ENCODE measurements at places on chromosomes 6 and 20.
A peak's percentile ranks its signal among the peaks of the same experiment; 100 is the strongest.

DNA sequence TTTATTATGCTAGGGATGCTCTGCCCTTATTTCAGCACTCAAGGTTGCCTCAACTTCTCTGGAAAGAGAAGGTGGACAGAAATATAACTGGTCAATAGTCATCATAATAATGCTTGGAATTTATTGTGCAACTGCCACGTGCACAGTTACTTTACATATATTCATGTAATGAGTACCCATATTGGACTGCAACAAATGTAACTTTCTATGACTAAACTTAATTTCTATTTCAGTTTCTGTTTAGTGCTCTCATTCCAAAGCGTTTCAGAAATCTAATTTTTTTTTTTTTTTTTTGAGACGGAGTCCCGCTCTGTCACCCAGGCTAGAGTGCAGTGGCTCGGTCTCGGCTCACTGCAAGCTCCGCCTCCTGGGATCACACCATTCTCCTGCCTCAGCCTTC, 28.3 kb upstream of the CD83 start:
- no peak for DNase-seq

GRCh38 chr6:51814418-51814817, 273.0 kb downstream of the PKHD1 start:
- no peak for DNase-seq

GRCh38 chr20:32971703-32972161, 32.5 kb downstream of the SUN5 start:
- DNase-seq = peak; percentile 40

DNA sequence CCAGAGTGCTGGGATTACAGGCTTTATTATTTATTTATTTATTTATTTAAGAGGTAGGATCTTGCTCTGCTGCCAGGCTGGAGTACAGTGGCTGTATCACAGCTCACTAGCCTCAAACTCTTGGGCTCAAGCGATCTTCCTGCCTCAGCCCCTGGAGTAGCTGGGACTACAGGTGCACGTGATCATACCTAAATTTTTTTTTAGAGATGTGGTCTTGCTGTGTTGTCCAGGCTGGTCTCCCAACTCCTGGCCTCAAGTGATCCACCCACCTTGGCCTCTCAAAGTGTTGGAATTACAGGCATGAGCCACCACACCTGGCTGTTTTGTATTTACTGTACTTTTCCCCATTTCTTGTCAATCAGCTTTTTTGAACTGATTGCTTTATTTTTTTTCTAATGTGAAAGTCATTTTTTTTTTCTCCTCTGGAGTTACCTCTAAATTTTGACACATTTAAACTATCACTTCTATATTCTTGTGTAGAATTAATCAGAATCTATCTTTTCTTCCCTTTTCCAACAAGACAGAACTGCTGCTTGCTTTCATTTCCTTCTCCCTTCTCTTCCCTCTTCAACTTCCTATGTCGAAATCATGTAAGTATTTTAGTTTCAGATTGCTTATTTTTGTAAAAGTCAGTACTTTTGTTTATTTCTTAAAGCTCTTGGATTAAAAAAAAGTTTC, 12.0 kb downstream of the PANK2 start:
- DNase-seq = no peak

DNA sequence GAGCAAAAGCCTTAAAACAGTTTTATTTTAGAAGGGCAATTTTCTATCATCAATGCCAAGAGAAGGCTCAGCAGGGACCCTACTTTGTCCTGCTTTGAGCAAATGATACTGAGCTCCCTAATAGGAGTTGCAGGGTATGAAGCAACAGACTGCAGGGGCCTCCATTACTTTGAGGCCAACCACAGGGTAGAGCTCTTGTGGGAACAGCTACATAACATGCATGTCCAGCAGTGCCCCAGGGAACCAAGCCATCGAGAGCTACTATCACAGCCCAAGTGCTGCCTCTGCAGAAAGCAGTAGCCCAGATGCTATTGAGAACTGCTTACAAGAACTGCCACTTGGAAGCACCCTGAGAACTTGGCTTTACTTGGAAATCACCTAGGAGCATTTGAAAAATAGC, 222.1 kb downstream of the LAMA2 start:
- DNase-seq = no peak

DNA sequence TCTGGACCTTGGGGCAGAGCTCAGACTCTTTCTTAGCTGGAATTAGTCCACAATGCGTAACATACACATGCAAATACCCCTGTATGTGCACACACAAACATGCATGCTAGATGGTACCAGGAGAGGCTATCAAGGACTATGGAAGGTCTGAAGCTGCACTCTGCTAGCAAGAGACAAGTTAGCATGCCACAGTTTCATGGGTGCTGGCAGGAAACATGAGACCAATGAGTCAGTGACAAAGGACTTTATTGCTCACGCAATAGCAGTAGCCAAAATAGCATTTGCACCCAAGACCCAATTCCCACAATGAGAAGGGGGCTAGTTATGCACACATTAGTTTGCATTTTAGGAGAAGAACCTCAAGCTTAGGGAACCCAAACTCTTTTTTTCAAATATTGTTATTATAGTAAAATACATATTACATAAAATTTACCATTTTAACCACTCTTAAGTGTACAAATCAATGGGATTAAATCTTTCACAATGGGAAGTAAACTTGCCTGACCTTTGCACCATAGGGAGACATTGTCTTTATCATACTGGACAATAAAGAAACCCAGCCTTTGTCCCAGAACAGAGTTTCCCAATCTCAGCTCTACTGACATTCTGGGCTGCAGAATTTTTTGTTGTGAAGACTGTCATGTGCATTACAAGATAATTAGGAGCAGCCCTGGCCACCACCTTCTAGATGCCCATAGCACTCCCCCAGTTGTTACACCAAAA, 69.1 kb downstream of the NRSN1 start:
- no peak for DNase-seq

DNA sequence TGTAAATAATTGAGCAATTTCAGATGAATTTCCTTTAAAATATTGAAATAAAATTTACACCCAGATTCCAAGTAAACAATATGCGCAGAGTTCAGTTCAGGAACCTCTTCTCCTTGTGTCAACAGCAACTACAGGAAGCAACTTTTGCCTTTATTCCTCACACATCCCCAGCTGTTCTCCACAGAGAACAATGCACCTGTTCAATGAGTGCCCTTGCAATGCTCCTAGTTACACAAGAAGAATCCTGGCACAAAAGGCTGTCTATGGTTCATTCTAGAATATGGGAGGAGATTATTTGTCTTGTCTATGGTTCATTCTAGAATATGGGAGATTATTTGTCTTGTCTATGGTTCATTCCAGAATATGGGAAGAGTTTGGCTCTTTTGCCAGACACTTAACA, 454.9 kb downstream of the BTBD3 start:
- no peak for DNase-seq

GRCh38 chr20:63863798-63864544, 1.1 kb upstream of the TPD52L2 start:
- peak; percentile 82 for DNase-seq

GRCh38 chr20:36623444-36623843, 17.9 kb downstream of the RAB5IF start:
- no peak for DNase-seq

- DNase-seq = peak; percentile 69
These were observed 31.4 kb downstream of the HIVEP2 start for GRCh38 chr6:142913511-142914047.

DNA sequence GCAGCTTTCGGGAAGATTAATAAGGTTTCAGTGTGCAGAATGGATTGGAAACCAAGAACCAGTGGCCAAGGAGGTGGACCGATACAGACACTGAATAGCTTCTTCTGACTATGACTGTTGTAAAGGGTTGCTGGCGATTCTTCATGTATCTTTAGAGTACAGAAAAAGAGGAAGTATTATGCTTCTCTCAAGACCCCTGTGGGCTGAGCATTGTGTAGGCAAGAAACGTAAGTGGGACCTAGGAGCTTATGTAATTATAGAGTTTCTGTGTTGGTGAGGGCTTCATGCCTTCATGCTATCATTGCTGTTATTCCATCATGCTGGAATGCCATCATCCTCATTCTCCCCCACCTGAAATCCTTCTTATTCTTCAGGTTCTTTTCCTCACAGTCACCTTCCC, 105.4 kb upstream of the AKIRIN2 start:
- DNase-seq = no peak

GRCh38 chr6:84416043-84416657, 188.7 kb upstream of the CEP162 start:
- DNase-seq = no peak

DNA sequence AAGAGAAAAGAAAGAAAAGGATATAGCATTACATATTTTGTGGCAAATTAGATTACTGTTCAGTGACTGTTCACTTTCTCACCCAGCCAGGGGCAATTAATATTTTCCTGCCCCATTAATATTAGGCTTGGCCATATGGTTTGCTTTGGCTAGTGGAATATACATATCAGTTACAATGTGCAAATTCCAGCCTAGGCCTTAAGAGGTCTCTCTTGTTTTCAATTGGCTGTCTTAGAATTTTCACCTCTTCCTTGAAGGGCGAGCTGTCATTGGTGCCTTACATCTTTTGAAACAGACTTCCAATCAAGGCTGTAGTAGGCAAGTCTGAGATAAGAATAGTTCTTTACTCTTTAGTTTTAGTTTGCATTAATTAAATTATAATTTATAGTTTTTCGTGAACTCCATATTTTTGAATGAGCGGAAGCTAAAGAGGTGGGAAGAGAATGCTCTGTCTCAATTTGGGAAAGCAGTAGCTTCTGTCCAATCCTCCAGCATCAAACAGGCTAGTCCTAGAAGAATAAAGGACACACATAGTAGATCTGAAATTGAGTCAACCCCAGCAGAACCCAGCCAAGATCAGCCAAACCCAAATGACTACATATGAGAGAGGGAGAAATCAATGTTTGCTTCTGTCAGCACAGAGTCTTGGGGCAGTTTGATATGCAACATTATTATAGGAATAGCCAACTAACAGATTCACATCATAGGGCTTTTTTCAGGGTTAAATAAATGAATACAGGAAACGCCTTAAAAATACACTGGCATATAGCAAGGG, 6.3 kb upstream of the CSNK2A1 start:
- no peak for DNase-seq

GRCh38 chr6:123393331-123393730, 243.4 kb downstream of the TRDN start:
- no peak for DNase-seq

GRCh38 chr6:36546920-36547645, at the start of gene STK38:
TSS of gene STK38 (minus strand) at chr6:36547479. CDS start at chr6:36540202, 7,277 bp downstream.
- peak; percentile 95 for DNase-seq

- DNase-seq = no peak
These were observed 642.0 kb upstream of the CHD6 start for GRCh38 chr20:42260184-42260583.

DNA sequence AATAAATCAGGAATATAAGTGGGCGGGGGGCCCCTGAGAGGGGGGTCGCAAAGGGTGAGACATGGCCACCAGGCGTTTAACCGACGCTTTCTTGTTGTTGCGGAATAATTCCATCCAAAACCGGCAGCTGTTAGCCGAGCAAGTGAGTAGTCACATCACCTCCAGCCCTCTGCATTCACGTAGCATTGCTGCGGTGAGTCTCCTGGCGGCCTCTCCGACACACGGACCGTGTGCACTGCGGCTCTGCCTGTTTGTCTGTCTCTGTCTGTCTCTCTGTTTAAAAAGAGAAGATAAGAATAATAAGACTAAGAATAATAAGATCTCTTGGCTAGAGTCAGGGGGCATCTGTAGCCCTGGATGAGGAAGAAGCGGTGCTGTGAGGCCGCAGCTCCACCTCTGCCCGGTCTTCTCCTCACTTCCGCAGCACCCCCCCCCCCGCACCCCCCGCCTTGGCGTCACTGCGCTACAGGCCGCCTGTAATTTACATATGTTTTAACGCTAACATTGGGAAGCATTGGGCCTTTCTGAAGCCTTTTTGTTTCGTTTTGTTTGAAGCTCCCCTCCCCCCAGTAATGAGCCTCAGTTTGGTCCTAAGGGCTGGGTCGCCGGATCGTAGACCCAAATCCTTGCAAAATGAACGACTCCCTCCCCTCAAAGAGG, 993 bp downstream of the STX16 start:
- peak; percentile 53 for DNase-seq

GRCh38 chr20:63050406-63050805, 43.6 kb upstream of the BHLHE23 start:
- DNase-seq = no peak

GRCh38 chr20:64109831-64110391, 2.5 kb upstream of the NPBWR2 start:
- DNase-seq = no peak

- no peak for DNase-seq
These were observed 6.9 kb downstream of the SGK2 start for GRCh38 chr20:43565758-43566104.

- no peak for DNase-seq
These were observed 161.0 kb downstream of the ARID1B start for GRCh38 chr6:156938143-156938542.

DNA sequence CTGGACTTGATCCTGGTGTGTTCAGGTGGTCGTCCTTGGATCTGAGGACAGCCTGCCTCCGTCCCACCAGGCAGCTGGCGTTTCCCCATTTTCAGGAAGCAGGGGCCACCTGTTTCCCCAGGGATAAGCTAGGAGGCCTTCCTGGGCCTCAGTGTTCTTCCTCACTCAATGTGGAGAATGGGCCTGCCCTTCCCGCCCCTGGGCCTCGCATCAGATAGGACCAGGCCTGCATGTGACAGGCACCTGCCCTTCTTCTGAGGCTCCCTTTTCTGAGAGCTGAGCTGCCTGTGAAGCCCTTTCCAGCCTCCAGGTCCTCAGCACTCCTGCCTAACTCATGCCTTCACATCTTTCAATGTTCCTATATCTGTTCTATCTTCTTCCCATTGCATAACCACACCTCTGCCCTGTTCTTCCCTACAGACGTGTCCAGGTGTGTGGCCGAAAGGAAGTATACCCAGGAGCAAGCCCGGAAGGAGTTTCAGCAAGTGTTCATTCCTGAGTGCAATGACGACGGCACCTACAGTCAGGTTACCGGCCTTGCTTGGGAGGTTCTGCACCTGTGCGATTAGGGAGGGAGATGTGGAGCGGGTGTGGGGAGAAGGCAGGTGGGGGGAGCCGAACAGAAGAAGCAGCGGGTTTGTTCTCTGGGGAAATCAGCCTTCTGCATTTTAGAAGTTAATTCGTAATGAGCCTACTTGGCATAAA, 85.1 kb downstream of the SMOC2 start:
- DNase-seq = no peak

GRCh38 chr6:37459981-37460800, 27.2 kb downstream of the CMTR1 start:
- DNase-seq = no peak

Measured in activated CD4-positive, alpha-beta T cell treated with anti-CD3 and anti-CD28 coated beads, Interleukin-2, amount 50 U/mL, for 48 hours (primary cell).